ENCODE measurements at places on chromosomes 3 and 15.

GRCh38 chr3:31064021-31064420 lies 169.6 kb upstream of the GADL1 start:
- no peak for DNase-seq

GRCh38 chr3:55000953-55001352 lies 73.1 kb upstream of the LRTM1 start:
- no peak for DNase-seq

GRCh38 chr3:52527039-52527731 lies 6.5 kb downstream of the NT5DC2 start:
- no peak for DNase-seq

- no peak for DNase-seq
Measured at GRCh38 chr15:31268911-31269784, 57.5 kb upstream of the KLF13 start.

DNA sequence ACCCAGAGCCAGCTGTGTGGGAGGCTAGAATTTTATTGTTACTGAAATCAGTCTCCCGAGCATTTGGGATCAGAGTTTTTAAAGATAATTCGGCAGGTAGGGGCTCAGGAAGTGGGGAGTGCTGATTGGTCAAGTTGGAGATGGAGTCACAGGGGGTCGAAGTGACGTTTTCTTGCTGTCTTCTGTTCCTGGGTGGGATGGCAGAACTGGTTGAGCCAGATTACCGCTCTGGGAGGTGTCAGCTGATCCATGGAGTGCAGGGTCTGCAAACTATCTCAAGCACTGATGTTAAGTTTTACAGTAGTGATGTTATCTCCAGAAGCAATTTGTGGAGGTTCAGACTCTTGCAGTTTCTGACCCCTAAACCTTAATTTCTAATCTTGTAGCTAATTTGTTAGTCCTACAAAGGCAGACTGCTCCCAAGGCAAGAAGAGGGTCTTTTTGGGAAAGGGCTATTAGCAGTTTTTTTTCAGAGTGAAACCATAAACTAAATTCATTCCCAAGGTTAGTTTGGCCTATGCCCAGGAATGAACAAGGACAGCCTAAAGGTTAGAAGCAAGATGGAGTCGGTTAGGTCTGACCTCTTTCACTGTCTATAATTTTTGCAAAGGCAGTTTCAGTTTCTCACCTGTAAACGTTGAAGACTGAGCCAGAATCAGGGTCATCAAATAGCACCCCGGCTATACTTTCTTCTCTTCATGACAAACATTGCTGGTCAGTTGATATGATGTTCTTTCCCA lies 28.2 kb downstream of the FLNB start:
- no peak for DNase-seq

DNA sequence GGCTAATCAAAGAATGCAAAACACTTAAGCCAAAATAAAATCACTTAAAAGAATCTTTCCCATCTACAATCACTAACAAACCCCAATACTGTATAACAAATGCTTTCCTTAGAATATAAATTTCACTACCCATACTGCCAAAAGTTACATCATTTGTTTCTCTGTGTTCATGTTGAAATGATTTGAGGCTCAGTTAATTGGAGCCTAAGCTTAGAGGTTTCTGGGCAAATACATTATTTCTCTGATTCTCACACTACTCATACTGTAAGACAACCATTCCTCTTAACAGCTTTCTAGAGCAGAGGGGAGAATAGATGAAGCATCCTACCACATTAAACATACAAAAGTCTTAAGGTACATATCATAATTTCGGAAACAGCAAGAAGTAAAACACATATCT lies 2.1 kb downstream of the RIOX2 start:
- no peak for DNase-seq

DNA sequence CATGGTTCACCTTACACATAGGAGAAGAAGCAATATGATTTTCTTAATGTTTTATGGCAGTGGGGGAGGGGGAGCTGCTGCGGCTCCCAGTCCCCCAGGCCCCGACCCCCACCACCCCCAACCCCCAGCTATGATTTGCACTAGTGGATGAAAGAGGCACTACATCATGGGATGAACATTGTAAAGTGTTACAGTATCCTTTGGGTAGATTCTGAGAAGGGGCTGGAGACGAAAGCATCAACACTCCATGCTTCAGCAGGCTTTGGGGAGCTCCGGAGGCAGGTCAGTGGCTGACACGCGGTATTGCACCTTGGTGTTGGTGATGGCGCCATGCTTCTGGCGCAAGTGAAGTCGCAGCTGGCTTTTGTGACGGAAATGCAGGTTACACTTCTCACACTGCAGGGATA lies 19.9 kb upstream of the RTP2 start:
- DNase-seq, result no peak

GRCh38 chr3:12545473-12545791 lies at the start of gene MKRN2OS:
Gene MKRN2OS, minus strand, starts transcription at chr3:12545499. Its CDS starts 35 bp downstream, at chr3:12545464.
- no peak for DNase-seq

GRCh38 chr15:69719527-69720240 lies 267.1 kb downstream of the RPLP1 start:
- no peak for DNase-seq

DNA sequence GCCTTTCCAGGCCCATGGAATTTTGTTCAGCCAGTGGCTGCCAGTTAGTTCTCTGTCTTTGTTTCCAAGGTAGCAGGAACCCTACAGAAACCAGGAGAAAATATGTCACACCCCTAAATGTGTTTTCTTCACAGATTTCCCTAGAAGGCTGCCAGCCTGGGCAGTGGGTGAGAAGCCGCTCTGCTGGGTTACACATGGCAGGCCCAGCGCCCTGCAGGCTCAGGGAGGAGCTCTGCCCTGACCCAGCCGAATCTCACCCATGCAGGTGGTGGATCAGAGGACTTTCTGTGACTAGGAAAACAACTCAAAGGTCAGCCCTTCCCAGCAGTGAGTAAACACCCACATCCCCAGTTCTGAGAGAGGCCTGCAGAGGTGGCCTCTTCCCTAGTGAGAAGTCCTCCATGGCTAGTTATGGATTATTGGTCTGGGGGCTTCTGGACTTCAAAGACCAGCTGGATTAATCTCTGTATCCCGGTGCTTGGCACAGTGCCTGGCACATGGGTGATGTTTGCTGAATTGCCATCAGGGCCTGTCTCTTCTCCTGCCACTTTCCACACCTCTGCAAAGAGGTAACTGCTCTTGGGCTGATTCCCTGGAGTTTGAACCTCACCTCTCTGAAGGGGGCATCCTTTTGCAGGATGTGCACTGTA lies 34.7 kb upstream of the BDH1 start:
- no peak for DNase-seq

DNA sequence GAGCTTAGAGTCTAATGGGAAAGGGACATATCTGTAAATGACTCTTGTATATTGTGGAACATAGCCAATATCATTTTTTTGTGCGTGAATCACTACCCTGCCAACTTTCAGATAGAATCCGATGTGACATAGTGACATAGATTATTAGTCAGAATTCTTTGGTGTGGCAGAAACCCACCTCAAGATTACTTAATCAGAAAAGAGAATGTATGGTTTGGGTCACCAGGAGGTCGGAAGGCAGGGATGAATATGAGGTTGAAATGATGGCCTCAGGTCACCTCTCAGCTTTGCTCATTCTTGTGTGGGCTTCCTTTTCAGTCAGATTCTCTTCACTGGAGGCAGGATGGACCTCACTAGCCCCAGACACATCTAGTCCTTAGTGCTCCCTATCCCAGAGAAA lies 41.4 kb downstream of the SNAPC5 start:
- DNase-seq, result no peak

- no peak for DNase-seq
Measured at GRCh38 chr3:194608981-194609380, 24.2 kb downstream of the TMEM44 start.

DNA sequence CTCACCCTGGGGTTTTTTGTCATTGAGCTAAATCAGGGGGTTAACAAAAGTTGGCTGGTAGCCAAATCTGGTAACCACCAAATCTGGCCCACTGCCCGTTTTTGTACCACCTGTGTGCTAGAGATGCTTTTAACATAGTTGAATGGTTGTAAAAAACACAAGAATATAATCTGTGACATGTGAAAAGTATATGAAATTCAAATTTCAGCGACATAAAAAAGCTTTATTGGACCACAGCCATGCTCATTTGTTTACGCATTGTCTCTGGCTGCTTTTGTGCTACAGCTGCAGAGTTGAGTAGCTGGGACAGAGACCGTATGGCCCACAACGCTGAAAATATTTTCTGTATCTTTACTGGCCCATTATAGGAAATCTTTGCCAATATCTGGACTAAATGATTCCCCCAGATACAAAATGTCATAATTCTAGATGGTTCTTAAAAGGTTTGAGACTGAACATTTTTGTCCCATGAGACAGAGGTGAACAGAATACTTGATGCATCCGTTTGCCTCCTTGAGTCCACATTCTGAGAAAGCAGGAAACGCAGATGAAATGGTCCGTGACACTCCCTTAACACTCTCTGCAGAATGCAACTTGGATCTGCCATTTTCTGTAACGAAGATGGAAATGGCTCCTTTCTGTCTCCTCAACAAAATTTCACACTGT lies 120.9 kb upstream of the PDZRN3 start:
- DNase-seq, result no peak

DNA sequence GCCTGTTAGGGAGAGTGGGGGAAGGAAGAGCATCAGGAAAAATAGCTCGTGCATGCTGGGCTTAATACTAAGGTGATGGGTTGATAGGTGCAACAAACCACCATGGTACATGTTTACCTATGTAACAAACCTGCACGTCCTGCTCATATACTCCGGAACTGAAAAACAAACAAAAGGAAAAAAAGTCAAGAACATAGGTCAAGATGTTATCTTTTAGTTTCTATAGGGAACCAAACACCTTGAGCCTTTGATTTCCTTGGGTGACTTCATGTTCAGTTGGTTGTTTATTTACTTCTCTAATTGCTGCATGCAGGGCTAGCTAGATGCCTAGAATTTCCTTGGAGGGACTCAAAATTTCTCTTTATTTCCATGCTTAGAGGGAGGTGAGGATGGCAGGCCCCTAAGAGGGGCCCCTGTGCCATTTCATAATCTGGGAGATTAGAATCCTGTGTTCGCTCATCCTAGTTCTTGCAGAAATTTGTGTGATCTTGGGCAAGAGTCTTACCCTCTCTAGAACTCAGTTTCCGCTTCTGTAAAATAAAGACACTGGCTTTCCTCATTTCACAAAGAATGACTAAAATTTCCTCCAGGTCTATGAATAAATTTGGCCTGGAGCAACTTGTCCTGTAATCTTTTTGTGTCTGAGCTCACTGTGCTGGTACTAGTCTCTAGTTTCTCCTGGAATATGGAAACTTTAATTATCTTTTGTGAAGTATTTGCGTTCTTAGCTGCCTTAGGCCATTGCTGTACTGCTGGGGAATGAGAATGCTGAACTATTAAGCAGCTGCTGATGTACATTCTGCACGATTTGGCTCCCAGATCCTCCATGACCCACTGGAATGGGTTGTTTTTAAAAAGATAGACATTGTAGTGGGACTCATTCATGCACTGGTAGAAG lies 457.5 kb downstream of the EDEM1 start:
- DNase-seq, result no peak

DNA sequence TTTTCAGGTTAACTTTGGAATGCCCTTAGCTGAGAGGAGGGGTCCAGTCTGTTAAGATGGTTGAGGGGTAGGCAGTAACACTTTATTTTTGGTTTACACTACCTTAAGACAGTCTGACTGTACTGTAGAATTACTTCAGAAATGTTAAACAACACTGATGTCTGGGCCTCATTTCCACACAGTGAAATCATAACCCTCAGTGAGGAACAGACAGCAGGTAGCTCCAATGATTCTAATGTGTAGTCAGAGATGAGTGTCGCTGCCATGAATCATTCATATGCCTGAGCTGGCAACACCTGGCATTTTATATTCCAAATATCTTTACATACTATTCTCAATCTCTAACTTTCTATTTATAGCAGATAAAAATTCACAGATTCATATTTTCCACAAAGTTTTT lies 37.3 kb upstream of the POU1F1 start:
- DNase-seq, result no peak
